ENCODE measurements at places on chromosomes 12 and 14. TPM values are rescaled to one million over a fixed set of nuclear protein-coding genes. Genes with fewer than 3 reads are reported as not detected.

CRIP2 gene
- polyA plus RNA-seq = 146 TPM

SETD1B gene
- polyA plus RNA-seq = 14.1 TPM

CCDC91 gene
- polyA plus RNA-seq = 29.9 TPM

KRT78 gene
- not detected for polyA plus RNA-seq

GPR132 gene
- 0.50 TPM for polyA plus RNA-seq

DNA sequence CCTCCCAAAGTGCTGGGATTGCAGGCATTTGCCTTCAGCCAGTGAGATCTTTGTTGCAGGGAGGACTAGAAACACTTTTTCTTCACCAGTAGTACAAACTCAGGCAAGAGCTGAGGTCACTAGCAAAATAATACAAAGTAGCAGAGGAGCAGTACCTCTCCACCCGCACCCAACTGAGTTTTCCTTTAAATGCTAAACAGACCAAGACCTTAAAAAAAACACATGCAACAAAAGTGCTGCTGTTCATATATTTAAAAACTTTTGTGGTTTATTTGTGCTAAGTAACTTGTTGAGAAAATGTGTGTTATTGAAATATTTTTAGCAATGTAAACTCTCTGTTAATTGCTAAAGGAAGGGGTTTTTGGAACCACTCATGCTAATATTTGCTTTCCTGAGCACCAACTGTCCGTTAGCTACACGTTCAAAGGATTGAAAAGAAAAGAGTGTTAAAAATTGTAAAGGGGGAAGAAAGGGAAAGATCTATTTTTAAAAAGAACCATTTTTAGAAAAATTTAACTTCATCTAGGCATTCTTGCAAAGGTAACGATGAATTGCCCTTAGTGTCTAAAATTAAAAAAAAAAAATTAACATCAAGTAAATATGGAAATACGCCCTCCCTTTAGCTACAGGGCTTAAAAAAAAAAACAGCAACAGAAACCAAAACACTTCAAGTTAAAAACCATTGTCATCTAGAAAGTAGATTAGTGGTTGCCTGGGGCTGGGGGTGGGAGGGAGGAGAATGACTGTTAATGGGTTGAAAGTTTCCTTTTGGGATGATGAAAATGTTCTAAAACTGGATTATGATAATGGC is 114.0 kb upstream of the KRAS start:
- no peak for DNase-seq

- DNase-seq = no peak
Measured at GRCh38 chr14:87067591-87067990, 925.4 kb downstream of the GALC start.

DNA sequence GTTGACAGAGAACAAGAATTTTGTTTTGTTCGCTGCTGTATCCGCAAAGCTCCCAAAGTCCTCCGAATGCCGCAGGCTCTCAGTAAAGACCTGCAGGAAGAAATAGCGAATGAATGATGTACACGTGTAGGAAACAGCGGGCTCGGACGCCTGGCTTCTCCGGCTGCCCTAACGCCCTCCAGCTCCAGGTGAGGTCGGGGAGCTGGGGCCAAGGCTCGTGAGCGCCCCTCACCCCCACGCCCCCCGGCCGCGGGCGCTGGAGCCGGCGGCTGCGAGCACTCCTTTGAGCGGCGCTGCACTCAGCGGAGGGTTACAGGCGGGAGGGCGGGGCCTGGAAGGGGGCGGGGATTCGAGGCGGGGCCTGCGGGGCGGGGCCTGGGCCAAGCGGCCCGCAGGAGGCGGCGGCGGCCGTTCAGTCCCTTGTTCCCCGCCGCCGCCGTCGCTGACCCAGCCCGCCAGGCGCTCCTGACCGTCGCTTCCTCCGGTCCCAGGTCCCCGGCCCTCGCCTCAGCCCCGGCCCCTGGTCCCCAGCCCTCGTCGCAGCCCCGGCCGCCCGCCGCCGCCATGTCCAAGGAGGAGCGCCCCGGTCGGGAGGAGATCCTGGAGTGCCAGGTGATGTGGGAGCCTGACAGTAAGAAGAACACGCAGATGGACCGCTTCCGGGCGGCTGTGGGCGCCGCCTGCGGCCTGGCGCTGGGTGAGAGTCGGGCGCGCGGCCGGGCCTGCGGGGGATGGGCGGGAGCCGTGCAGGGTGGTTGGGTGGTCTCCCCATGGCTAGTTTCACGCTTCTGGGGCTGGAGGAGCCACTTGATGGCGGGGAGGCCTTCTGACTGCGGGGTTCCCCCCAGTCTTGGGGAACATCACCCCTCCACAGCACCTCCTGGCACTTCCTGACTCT is at the start of gene AACS:
AACS (plus strand) TSS at position 415 of the 898 bp plus-strand sequence; CDS start at position 565, 150 bp downstream.
- DNase-seq = peak; percentile 51

DNA sequence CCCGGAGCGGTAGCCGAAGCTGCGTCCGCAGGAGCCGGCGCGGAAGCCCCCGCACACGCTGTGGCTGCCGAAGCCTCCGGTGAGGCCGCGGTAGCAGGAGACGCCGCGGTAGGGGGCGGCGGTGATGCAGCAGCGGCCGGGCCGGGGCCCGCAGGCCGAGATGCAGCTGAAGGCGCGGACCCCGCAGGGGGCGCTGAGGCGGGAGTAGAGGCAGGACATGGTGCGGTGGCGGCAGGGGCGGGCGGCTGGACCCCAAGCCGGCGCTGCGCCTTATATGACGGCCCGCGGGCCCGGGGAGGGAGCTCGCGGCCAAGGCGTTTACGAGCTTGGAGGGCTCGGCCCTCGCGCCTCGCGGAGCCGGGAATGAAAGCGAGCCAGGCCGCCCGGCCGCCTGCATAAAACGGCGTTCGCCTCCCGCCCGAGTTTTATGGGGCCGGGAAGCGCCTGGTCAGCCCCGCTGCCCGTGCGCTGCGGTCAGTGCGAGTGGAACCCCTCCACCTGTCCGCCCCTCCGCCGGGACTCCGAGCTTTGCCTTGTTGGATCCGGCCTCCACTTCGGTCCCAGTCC is 16.0 kb upstream of the KRT86 start:
- no peak for DNase-seq

- no peak for DNase-seq
Measured at GRCh38 chr12:66190519-66191370, 1.7 kb downstream of the IRAK3 start.

- no peak for DNase-seq
Measured at GRCh38 chr14:55265197-55265596, 6.0 kb upstream of the FBXO34 start.

DNA sequence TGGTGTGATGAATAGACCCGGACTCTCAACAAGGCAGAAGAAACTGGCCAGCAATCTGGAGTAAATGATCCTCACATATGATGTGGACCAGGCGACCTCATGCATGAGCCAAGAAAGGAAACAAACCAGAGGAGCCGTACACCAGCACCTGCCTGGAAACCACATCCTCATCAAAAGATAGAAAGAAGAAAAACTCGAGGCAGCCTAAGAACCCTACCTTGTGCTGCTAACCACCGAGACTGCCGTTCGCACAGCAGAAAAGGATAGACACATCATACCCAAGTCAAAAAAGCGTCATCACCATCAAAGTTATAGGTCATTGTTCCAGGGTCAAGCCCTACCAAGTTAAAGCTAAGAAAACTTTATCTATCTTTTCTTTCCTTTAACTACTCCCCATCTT is 66.7 kb downstream of the RESF1 start:
- DNase-seq = no peak

DNA sequence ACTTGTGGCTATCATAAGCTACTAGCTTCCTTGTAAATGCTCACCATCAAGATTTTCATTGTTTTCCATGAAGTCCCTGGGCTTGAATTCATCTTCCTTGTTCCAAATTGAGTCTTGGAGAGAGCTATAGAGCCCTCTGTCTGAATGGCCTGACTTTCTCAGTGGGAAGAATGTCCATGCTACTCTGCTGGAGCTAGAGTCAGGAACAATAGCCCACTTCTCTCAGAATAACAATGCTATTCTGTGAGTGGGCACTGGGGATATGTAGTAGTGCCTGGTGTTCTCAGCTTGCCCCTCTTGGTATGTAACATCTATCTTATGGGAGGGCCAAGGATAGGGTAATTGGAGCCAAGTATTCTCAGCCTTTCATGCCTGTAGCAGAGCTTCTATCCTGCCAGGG is 127.6 kb upstream of the TRHDE start:
- DNase-seq = no peak

GRCh38 chr12:124538194-124539082 is 29.0 kb downstream of the NCOR2 start:
- no peak for DNase-seq

DNA sequence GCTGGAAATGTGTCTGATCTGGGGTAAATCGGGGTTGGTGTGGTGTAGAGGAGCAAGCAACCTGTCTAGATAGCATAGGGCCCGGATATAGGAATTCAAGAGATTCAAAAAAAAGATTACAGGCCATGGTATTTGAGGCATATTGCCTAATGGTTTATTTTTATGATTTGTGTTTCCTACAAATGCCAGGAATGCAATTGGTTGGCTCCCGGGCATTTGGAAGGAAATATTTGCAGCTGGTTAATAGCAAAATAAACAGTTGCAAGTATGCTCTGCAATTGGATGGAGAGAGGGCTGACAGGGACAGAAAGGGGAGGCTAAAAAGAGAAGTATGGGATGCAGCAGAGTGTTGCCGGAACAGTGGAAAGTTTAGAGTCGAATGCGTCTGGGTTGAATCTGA is 315.6 kb upstream of the ATP2B1 start:
- DNase-seq = no peak

- DNase-seq = no peak
Measured at GRCh38 chr12:26499979-26500640, 304.7 kb downstream of the SSPN start.

DNA sequence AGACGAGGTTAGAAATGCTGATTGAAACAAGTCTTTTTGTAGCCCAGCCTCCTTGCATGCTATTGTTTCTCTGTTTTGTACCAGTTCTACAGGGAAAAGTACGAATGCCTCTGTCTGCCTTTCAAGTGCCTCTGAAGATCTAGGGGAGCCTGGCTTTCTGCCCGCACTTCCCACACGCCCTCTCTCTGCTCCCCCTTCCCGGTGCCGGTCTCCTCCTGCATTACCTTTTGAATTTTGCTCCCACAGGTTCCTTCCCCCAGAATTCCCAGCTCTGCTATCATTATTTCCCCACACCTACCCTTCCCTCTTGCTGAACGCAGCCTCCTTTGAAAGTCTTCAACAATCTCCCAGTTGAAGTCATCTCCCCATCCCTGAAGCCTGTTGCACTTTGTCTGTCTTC is 689.7 kb downstream of the BCL11B start:
- no peak for DNase-seq

- no peak for DNase-seq
Measured at GRCh38 chr14:83624541-83624940, 1905.4 kb upstream of the FLRT2 start.

All from renal cortex interstitium (tissue), 15 donors.